ENCODE measurements at places on chromosomes 2 and 18.

DNA sequence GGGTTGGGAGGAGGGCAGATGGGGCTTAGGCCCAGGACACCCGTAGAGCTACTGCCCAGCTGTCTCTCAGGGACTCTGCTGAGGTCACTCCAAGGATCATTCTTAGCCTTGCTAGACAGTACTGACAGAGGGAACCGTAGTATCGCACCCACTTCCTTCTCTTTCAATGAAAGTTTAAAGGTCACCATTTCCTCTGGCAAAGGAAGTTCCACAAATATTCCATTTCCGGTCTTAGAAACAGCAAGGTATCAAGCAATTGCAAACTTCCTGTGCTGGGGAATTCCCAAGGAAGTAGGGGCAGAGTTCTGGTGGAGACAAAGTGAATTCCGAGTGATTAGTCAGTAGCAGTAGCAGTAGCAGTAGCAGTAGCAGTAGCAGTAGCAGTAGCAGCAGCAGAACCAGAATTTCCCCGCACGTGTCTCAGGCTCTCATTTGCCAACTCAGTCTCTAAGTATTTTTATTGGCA lies 24.7 kb downstream of the IL1B start:
- peak; percentile 58 for DNase-seq

- no peak for DNase-seq
Observed at GRCh38 chr2:158381205-158381604, 75.3 kb downstream of the CCDC148 start.

DNA sequence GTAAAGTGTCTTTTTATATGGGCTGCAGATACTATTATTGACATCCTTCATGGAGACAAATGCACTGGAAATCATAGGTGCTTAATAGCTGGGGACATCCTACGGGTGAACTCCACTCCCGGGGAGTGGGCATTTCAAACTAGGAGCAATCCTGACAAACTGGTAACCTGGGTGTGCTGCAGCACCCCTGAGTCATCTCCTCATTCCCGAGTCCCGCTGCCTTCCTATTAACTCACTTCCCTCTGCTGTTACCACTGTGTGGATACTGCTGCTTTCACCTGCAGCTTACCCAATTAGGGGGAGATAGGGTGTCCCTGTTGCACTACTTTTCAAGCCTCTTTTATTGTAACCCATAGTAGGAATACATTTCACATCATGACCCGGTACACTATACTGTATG lies 134.2 kb downstream of the RAPGEF4 start:
- DNase-seq = no peak

GRCh38 chr18:35868915-35869314 lies 103.6 kb upstream of the RMP24 start:
- DNase-seq = no peak

- DNase-seq = no peak
Observed at GRCh38 chr2:130839011-130839780, 2.5 kb downstream of the ARHGEF4 start.

- no peak for DNase-seq
Observed at GRCh38 chr2:145044491-145044890, 524.6 kb upstream of the ZEB2 start.

DNA sequence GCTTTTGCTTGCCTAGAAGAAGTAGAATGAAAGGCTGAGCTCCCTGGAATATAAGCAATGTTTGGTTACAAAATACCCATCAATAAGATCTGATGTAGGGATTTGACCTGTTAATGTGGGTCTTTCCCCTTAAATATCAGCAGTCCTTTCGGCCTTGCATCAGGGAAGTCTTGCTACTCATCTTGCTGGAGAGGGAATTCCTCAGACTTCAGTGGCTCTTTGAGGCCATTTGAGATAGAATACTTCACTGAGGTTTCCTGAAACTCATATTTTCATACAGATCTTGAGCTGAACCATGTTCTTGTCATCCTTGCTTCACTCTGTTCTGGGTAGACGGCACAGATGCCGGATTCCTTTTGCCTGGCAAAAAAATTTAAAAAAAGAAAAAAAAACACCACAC lies 3.9 kb downstream of the TWIST2 start:
- DNase-seq = no peak

DNA sequence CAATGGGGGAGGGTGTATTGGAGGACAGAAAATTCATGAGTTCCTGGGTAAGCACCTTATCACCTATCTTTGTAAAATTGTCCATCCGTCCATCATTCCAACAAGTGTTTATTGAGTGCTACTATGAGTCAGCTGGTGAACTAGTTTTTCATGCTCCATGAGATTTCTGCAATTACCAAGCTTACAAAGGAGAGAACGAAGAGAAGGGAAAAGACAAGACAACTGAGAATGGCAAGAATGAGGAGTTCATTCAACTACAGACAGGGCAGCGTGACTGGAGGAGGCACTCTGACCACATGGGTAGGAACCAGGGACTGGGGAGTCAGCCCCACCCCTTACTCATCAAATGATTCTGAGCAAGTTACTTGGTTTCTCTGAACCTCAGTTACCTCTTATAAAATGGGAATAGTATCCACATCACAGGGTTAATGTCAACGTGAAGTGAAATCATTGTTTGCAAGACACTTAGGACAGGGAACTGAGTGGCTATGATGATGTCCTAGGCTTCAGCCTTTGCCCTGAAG lies 18.6 kb upstream of the TXNDC2 start:
- DNase-seq = no peak

- no peak for DNase-seq
Observed at GRCh38 chr2:121184248-121184862, 100.6 kb downstream of the TFCP2L1 start.
